ENCODE measurements at places on chromosomes 3 and 15.

DNA sequence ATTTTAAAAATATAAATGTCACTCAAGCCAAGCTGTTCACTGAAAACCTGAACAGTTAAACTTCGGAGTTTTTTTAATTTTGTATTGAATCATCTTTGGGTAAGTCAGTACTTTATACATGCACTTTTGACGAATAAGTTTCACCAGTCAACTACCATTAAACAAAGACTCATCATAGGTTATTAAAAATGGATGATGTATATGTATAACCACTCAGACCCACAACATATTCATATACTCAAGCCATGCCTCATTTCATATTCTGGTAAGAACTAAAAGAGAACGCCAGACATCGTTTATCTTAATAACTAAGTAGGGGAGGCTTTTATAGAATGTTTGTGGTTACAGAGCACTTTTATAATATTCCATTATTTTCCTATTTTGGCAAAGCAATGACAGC, 18.3 kb downstream of the MSL2 start:
- no peak for DNase-seq

DNA sequence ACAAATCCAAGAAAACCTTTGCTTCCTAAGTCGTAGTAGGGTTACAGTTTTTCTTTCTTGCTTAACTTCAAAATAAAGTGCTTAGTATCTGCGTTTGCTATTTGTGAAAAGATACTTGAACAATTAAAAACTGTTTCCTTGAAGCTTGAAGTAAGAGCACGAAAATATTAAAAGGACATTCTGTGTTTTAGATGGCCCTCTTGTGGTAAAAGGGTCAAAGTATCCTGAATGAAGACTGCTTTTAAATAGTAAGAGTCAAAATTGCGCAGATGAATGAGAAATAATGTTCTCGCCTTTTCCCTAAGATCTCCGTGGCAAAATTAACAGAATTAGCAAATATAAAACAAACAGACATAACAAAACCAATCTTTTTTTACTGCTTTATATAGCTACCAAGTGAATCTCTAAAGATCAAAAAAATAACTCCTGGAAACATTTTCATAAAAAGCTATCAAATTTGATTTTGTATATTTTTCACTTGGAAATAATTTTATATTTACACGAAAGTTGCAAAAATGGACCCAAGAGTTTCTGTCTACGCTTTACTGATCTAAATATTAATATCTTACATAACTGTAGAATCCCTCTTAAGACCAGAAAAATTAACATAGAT, 175.4 kb downstream of the MBNL1 start:
- DNase-seq, result no peak

- DNase-seq, result no peak
Observed at GRCh38 chr15:39310633-39311032, 270.2 kb upstream of the THBS1 start.

DNA sequence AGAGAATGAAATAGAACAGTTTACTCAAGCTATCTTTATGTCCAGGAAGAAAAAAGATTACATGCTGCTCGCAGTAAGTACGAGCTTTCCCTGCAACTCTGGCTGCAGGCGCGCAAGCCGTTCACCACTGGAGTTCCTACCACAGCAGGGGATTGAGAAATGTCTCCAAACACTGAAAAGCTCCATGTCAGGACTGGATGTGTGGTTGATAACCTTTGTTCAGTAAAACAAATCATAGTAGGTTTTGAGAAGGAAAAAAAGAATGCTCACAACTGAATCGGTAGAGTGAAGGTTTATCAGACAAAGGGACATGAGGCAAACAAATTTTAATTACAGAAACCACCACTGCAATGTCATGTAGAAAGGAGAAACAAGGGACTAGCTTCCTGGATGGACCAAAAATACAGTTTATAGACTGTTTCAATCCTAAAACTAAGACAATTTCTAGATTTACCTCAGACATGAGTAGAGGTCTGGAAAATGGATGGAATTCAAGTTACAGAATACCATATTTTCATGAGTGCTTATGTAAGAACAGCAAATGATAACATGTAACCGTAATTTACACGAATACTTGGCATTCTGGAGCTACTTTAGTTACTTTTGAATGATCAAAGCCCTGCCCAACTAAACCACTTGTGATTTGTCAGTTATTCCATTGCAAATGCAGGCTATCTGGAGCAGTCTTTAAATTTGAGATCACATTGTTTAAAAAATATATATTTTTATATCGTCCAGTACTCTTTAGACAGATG, 471.1 kb downstream of the SHQ1 start:
- no peak for DNase-seq

DNA sequence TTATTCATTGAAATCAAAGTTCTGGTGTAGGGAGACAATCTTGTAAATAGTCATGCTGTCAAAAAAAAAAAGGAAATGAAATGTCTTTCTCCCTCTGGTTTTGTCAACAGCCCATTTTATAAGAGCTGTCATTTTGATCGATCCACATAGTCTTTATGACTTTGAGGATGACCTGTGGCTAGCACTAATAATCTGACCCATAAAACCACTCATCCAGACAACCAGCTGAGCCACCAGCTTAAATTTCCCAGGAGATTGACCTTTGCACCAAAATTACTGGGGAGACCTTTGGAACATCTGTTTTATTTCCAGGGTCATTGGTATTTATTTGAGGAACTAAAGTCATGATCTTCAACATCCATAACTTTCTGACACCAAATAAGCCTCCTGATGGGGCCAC, 98.5 kb upstream of the MME start:
- DNase-seq, result no peak

GRCh38 chr3:126684218-126684751, 19.8 kb upstream of the CHCHD6 start:
- no peak for DNase-seq

DNA sequence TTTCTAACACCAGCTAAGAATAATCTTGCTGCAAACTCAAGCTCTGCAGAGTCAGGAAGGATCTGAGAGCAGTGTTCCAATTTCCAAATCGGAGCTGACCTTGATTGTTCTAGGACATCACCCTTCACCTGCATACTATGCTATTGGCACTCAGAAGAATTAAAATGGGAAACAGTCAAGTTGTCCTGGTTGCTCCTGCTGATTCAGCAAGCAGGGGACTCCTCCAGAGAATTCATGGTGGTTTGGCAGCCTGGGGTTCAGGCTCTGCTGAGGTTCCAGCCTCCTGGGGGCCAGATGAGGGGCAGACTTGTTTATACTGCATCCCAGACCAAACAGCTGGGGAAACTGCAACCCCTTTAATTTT, 213.7 kb upstream of the ADAMTS9 start:
- no peak for DNase-seq

DNA sequence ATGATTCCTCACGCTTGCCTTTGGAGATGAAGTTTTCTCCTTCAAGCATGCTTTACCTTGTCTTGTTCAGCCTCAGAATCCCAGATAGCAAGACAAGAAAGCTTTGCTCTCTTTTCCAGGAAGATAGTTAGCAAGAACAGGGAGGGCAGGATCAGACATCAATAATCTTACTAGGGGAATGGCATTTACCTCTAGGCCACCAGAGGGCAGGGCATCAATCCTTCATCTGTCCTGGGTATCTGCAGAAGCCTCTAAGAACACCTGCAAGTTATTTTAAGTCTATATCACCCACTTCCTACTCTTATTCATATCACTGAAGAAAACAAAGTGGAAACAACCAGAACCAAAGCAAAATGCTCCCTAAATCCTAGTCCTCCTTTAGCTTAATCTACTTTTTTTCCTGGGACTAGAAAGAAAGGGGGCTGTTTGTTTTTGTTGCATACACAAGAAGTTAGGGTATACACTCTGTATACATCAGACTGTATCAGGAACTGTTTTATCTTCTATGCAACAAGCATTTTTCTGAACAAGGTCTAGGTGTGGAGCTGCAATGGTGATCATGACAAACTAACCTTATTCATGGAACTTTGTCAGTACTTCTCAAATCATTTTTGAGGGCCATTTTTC, 862.5 kb downstream of the CADM2 start:
- DNase-seq, result no peak

GRCh38 chr3:183539811-183540210, 15.7 kb downstream of the KLHL6 start:
- no peak for DNase-seq

- no peak for DNase-seq
Observed at GRCh38 chr3:107307205-107307604, 70.0 kb upstream of the CCDC54 start.

DNA sequence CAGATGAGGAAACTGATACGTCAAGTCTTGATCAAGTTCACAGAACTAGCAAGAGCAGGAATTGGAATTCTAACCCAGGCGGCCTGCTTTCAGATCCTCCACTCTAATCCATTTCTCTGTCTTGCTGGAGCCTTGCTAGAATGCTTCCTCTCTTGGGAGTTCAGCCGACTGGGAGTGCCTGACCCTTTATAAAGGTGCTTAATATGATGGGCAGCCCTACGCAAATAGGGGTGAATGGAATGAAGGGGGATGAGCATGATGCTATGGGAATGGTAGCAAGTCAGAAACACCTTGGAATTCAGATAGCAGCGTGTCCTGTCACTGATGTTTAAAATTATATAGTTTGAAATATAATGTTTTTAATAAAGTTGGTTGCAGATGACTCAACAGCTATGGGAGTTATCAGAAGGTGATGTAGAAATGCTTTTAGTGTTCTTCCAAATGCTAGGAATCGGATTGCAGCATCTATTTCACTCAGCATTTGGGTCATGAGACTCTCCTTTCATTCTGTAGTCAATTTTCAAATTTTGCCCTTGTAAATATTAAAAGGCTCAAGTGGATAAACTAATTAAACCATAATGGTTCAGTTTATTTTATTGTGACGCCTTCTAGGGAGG, 150.7 kb downstream of the FNDC3B start:
- DNase-seq, result no peak

GRCh38 chr3:106512846-106513245, 644.0 kb upstream of the CBLB start:
- DNase-seq, result no peak

DNA sequence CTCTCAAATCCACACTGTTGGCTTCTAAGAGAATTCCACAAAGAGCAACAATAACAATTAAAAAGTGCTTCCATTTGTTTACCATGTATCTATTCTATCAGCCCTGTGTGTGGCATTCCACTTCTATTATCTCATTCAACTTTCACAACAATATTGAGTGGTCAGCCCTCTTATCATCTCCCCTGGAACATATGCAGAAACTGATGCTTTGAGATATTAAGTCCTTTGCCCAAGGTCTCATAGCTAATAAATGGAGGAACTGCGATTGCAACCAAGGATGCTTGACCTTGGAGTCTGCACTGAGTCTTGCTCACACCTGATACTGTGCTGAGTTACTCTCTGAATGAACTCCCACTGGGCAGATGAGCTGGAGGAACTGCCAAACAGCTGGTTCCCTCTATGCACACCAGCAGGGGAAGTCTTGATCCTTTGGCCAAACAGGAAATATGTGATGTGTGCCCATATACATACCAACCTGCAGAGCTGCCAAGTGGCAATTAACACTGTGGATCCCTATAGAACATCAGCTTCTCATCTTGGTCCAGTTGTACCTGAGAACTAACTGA, 144.7 kb upstream of the WNT5A start:
- DNase-seq, result no peak

DNA sequence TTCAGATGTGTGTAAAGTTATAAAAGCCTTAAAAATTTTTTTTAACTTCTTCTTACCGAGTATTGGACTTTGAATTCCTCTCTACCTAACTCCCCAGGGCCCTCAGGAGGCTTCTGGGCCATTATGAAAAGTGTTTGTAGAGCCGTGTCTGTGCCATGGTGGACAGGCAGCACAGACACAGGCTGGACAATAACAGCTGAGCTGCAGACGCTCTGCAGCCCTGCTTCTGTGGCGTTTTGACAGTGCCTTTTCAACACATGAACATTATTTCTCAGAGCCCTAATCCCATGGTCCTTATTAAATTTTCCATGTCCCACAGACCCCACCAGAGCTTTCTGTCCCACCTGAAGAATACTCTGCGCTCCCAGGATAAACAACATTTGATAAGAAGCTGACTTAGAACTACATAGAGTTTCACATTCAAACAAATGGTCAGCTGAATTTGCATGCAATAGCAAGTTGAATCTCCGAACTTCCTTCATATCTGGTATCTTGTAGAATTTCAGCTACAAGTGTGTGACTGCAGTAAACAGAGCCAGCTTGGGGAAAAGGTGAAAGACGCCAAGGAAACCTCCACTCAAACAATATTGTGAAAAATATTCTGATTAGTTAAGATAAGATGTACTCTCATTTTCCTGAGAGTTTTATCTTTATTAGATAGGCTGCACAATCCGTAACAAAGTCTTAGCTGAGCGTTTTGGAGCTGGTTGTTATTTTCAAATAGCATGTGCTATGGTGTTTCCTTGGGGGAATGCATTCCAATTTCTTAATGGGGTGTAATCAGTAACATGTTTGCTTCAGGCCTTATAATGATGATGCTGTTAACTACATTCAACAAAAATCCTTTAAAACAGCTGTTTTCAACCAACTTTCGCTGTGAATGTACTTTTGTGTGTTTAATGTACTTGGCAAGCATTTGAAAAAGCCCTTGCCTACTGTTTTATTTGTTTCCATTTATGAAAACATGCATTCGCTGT, 378.2 kb downstream of the MECOM start:
- no peak for DNase-seq

GRCh38 chr15:55796321-55796965, 53.5 kb upstream of the PRTG start:
- no peak for DNase-seq

DNA sequence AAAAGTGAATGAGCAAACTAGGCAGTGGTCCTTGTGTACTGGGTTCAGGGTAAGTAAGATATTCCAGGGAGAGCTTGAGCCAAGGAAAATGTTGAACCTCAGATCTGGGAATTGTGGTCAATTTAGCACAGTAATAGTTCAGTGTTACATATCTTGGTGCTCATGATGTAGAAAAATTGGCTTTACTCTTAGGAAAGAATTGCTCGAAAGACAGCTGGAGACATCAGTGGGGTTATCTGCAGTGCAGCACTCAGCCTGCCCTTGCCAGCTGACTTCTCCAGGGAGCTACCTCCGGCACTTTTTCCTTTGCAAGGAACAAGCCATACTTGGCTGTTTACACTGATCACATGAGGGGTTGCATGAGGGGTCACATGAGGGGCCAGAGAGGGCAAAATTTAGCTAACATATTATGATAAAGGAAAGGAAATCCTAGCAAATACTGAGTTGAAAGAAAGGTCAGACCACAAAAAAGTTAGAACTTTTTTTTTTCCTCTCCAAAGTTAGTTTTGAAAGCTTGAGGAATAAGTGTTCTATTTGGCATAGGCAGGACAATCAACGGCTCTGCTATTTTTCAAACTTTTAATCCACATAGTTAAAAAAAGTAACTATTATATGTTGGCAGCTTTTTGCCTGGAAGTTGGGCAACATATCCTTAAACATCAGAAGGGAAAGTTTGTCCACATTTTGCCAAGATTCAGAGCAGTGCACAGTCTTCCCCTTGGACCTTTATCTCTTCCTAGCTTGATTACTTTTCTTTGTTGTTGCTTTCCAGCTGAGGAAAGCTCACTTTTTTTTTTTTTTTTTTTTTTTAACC, 92.4 kb downstream of the COL6A6 start:
- no peak for DNase-seq

Data from stimulated activated CD8-positive, alpha-beta memory T cell treated with anti-CD3 and anti-CD28 coated beads, Interleukin-4, amount 100 ng/mL, for 1 hour (primary cell).